Liver (tissue), 10 donors: ENCODE measurements at places on chromosomes 2 and 18. TPM values are rescaled to one million over a fixed set of nuclear protein-coding genes. Genes with fewer than 3 reads are reported as not detected.

- no peak for DNase-seq
Measured at GRCh38 chr2:132268977-132269523, 107.3 kb upstream of the ANKRD30BL start.

DNA sequence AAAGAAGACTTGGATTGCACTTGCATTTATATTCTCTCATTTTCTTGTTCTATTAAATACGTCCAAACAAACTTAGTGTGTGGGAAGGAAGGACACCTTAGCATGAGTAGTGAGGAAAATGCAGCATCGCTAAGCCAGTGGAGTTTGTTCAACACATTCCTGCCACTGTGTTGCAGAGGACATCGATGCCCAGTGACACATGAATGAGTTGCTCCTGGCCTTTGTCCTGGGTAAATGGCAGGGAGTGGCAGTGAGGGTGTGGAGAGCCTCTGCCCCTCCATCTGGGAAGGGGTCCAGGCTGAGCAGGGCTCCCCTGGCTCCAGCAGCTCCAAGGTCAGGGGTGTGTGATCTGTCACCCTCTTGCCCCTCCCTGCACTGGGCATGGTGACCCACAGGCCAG lies 75.9 kb downstream of the CABLES1 start:
- DNase-seq = no peak

DNA sequence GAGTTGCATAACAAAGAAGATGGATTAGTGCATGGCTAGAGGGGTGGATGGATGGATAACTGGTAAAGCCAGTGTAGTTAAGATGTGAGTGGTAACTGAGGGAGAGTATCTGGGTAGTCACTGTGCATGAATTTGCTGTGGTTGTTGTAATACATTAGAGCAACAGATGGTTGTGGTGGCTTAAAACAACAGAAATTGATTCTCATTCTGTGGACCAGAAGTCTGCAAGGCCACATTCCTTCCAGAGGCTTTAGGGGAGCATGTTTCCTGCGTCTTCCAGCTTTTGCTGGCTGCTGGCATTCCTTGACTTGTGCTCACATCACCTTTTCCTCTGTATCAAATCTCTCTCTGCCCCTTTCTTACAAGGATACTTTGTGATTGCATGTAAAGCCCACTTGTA lies 155.4 kb downstream of the ASB1 start:
- no peak for DNase-seq

Gene ABCB6
- 68.1 TPM for polyA plus RNA-seq

Gene SF3B6
- polyA plus RNA-seq = 64.6 TPM
